ENCODE measurements at places on chromosomes 5 and 9. TPM values are rescaled to one million over a fixed set of nuclear protein-coding genes. Genes with fewer than 3 reads are reported as not detected.

GRCh38 chr5:85760519-85760918, 857.2 kb upstream of the COX7C start:
- no peak for DNase-seq

DNA sequence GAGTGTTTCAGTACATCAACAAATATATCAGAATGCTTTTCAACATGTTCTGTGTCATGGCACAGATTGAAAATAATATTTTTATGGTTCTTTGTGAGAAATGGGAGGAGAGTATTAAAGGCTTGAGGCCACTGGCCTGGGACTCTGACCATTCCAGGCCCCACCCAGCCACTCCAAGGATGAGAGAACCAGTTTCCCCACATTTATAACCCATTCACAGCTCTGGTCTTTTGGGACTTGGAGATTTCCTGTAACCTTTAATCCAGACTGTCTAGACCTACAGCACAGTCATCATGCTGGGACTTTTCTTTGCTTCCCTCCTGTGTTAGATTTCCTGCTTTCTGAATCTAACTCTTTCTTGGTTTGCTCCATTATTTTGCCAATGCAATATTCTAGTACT, 389.6 kb downstream of the KIAA0825 start:
- no peak for DNase-seq

- DNase-seq = no peak
Measured at GRCh38 chr5:147558826-147559225, 49.0 kb upstream of the DPYSL3 start.

ARHGEF37 gene
- total RNA-seq = 68.5 TPM

DPP7 gene
- total RNA-seq = 108 TPM

GRCh38 chr5:53071738-53072137, 37.8 kb downstream of the MOCS2 start:
- no peak for DNase-seq

DNA sequence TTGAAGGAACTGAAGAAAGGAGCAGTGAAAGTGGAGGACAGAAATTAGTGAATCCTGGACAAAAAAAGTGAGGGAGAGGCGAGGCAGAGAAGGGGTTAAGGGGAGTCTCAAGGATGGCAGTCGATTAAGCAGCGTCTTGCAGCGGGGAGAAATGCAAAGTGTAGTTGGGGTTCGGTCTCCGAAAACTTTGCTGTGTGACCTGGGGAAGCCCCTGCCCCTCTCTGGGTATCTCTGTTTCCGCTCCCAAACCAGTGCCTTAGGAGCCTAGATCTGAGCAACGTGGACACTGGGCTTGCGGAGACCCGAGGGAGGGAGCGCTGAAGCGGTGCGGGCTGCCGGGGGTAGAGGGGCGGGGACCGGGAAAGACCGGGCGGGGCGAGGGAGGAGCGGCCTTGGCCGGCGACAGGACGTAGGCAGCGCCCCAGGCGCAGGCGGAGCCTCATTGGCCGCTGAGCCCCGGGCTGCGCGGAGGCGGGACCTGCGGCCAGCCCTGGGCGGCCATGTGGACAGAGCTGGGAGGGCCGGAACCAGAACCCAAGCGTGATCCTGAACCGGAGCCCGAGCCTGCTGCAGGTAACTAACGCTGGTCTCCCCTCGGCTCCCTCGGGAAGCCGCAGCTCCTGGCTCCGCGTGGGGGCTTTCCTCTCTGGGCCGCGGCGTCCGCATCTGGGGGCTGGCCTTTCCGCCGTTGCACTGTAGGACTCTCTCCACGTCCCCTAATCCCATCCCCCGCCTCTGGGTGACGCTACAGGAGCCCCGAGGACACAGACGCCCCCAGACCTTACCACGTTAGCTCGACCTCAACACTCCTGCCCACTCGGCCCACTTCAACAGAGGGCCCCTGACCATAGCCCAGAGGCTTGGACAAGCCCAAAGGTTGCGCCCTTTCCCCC, at the start of gene ALDH1B1:
TSS of gene ALDH1B1 (plus strand) at position 468 of the 893 bp plus-strand sequence. CDS start 3,047 bp downstream, outside the sequence.
- DNase-seq = peak; percentile 87

- DNase-seq = no peak
Measured at GRCh38 chr9:136931611-136932130, 12.9 kb downstream of the FBXW5 start.
